HEK293T (cell line): ENCODE measurements at places on chromosomes 3 and 15.

DNA sequence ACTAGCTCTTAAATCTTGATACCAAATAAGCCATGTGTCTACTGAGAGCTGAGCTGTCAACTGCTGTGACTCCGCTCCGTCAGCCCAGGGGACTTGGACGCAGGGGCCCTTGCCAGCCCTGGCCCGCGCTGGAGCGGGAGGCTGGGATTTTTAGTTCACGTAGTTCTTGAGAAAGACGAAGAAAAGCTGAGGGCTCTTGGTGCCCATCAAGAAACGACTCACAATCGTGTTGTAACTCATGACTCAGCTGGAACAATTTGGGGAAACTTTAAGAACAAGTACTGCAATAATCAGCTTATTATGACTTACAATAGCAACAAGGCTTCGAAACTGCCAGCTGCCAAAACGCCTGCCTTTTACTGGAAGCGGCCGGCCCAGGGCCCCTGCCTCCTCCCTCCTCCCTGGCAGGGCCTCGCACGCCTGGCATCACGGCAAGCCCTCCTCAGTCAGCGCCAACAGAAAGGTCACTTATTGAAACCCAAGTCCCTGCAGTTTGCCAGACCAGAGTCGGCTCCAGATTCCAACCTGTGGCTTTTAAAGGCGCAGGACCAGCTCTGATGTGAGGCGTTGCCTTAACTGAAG, 60.3 kb downstream of the RGMA start:
- no peak for DNase-seq

- DNase-seq = peak; percentile 25
Measured at GRCh38 chr3:89049119-89049518, 58.3 kb upstream of the EPHA3 start.

DNA sequence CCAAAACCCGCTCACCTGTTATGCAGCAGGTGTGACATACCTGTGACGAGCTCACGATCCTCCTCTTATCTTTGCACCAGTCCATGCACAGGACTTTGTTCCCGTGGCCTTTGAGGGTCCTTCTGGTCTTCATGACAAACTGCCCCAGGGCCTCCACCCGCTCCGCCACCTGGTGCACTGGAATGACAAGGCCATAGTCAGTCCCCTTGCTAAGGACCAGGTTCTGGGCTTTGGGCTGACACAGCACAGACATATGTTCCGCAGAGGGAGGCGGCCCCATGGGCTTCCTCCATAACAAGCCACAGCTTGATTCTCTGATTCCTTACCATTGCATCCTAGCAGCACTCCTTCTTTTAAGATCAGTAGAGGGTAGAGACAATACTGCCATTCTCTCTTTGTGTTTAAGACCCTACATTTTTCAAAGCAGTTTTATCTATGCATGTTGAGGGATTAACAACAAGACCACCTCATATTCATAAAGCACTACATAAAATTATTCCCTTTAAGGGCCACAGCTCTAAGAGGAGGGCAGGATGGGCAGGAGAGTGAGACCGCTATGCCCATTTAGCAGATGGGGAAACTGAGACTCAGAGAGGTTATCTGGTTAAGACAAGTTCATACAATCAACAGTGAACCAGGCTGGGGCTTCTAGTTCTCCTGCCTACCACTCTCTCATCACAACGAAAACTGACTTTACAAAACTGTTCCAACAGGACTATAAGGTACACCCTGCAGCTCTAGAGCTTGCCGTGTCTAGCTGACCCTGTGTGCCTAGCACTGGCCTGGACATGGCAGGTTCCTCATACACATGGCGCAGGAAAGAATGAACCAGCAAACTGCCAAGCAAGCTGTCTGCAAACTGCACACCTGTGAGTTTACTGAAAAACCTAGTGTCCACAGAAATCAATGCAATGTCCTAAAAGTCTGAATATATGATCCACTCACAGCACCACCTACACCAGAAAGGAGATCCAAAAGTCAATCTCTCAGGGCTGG, 37.0 kb downstream of the GNB5 start:
- DNase-seq = no peak

GRCh38 chr3:170634663-170635384, 48.9 kb upstream of the SLC7A14 start:
- no peak for DNase-seq

DNA sequence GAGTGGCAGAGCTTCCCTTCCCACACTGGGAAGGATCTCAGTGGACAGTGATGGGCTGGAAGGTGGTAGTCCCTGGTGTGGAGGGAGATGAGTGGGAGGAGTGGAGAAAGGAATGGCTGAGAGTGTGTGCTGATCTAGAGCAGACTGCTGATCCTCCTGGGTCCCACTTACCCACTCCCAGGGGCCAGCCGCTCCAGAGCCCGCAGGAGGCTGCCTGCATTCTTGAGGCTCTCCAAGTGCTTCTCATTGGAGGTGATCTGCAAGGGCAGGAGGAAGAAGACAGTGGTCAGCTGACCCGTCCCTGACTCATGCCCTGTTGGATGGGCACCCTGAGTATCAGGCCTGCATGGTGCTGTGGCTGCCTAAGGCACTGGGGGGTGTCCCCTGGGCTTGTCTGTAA, 50.0 kb downstream of the CTNNB1 start:
- no peak for DNase-seq

GRCh38 chr15:89472785-89473256, 23.6 kb downstream of the RHCG start:
- DNase-seq = peak; percentile 90

- no peak for DNase-seq
Measured at GRCh38 chr15:61500523-61500922, 271.4 kb upstream of the RORA start.

DNA sequence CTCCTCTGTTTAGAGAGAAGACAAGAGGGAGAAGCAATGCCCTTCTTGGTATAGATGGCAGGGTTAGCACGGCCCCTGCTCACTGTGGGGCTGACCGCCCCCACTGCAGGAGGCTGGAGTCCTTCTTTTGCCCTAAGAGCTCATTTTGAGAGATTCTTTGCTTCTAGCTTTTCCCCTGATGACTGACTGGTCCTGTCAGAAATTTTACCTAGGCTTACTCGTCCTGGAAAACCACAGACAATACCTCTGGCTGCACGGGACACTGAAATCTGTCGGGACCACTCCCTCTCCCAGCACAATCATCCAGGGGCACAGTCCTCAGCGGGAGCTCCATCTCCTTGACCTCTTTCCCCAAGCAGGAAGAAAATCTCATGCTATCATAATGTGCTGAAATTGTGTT, 143.0 kb upstream of the RGMA start:
- DNase-seq = no peak

DNA sequence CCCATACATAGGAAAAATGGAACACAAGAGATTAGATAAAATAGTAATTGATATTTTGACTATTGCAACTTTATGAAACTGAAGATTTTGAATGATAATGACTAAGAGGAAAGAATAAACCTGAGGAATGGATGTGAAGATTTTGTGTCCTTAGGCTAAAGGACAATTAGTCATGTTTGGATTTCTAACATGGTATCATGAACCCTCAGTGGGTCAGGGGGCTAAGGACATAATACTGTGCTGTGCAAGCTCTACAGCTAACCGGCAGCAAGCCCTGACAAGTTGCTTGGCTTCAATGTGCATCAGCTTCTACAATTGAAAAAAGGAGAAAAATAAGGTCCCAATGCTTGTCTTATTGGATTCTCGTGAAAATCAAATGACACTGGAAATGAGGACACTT, 491.0 kb downstream of the MECOM start:
- DNase-seq = no peak

DNA sequence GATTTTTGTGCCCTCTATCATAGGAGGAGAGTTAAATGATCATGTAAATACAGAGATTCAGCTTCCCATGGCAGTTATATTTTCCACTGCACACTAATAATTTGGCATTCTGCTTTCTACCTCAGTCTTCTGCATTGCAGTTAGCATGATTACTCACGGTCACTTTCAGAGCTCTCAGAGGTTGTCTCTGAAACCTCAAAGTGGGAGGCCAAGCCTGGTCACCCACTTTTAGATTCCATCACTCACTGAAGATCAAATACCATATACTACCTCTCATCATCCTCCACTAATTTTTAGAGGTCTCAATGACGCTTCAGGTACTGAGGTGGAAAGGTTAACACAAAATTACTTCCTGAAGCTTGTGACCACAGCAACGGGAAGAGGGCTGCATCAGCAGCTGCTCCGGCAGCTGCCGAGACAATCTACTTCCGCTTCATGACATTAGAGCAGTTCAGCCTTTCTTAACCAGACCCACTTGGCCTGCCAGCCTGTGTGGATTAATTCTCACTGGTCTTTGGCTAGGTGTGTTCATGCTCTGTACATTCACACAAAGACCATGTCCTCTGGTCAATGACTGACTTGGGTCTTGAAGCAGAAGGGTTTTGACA, 416.4 kb upstream of the PDZRN3 start:
- no peak for DNase-seq

GRCh38 chr3:42036483-42036823, 54.7 kb upstream of the TRAK1 start:
- no peak for DNase-seq

DNA sequence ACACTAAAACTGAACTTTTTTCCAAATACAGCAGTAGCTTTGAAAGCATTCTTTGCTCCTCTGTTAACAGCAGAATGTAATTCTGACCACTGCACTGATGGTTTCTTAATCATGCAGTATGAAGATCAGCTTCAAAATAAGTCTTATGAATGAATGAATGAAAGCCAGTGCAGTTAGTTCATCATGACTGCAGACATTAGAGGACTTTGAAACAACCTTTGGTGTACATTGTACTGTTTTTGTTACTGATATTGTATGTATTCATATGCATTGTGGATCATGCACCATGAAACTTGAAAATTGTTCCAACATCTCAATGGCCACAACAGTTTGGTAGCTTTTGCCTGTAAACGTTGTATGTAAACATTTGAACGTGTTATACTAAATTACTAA, 1.3 kb upstream of the TNIK start:
- no peak for DNase-seq

- DNase-seq = no peak
Measured at GRCh38 chr15:101028321-101028720, 109.2 kb downstream of the LRRK1 start.
